Suppressor macrophage treated with lipopolysaccharide for 1 hour (primary cell): ENCODE measurements at places on chromosomes 11 and 22.

- no peak for DNase-seq
Measured at GRCh38 chr22:49878206-49878605, 24.6 kb downstream of the ZBED4 start.

DNA sequence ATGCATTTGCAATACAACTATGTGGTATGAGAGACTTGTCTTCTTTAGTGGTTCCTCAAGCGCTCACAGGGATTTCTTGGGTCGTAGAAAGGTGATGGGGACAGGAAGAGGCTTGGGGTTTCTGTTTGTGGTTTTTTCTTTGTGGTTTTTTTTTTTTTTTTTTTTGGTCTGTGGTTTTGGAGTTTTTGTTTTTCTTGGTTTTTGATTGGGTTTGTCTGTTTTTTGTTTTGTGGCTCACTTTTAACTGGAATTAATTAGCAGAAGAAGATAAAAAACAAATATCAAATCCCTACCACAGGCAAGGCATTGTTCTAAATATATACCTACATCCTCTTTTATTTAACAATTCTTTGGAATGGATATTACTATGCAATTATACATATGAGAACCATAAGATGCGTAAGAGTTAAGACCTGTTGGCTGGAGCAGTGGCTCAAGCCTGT, 5.5 kb downstream of the TTC28 start:
- DNase-seq = peak; percentile 63

DNA sequence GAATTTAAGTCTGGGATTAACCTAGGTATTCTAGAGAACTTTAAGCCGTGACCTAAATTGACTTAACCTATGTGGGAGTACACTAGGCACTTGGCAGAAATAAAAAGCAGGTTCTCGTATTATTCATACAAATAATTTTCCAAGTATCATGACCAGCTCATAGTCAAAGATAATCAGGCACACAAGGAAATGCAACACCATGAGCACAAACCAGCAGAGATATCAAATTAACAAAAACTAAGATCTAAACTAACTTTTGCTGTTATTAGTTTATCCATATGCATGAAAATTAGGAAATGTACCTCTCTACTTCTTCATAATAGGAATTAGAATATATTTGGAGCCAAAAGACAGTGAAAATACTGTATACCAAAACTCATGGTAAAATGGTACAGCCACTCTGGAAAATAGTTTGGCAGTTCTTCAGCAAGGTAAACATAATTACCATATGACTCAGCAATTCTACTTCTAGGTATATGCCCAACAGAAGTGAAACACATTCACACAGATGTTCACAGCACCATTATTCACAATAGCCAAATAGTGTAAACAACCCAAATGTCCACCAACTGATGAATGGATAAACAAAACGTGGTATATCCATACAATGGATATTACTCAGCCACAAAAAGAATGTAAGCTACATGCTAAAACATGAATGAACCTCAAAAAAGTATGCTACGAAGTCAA, 154.1 kb downstream of the ENTHD1 start:
- no peak for DNase-seq

- no peak for DNase-seq
Measured at GRCh38 chr11:96049426-96049825, 125.5 kb upstream of the MTMR2 start.

GRCh38 chr22:24099666-24100065, 81.6 kb upstream of the SUSD2 start:
- DNase-seq = no peak

DNA sequence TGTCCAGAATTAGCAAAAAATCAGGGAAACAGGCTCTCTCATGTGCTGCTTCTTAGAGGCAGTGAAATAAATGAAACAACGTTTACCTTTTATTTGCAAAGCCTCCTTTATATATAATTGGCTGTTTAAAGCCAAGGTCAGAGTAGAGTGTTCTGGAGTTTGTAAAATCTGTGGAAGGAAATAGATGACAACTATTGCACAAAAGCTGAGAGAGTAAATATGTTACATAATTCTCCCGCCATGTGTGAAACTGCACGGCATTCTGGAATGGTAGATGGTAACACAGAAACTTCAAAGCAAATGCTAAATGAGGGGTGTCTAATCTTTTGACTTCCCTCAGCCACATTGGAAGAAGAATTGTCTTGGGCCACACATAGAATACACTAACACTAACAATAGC, 51.5 kb upstream of the FGF3 start:
- DNase-seq = no peak

GRCh38 chr11:3710485-3711259, 39.5 kb upstream of the CHRNA10 start:
- peak; percentile 20 for DNase-seq

GRCh38 chr22:26182723-26183122, 13.5 kb downstream of the SEZ6L start:
- no peak for DNase-seq
